ENCODE measurements at places on chromosomes 13 and 19.

GRCh38 chr13:103716718-103717117, 650.5 kb upstream of the SLC10A2 start:
- DNase-seq = no peak

GRCh38 chr19:15614507-15615379, at the start of gene CYP4F8:
Gene CYP4F8 (plus strand): TSS chr19:15615218. CDS start chr19:15615617, 399 bp downstream.
- no peak for DNase-seq

DNA sequence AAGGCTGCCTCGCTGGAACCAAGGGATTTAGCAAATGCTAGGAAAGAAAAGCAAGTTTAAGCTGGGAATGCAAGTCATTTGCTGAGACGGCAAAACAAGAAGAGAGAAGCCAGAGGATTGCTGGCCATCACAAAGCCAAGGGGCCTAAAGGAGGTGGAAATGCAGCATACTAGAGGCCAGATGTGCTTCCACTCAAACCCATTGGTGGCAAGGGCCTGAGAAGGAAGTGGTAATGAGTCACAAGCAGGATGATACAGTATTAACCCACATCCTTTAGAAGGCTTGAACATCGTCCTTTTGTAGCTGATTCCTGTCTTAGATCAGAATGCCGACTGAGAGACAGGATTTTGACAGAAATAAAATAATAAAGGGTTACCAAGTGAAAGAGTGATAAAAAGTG, 68.2 kb downstream of the ITGBL1 start:
- DNase-seq = no peak

DNA sequence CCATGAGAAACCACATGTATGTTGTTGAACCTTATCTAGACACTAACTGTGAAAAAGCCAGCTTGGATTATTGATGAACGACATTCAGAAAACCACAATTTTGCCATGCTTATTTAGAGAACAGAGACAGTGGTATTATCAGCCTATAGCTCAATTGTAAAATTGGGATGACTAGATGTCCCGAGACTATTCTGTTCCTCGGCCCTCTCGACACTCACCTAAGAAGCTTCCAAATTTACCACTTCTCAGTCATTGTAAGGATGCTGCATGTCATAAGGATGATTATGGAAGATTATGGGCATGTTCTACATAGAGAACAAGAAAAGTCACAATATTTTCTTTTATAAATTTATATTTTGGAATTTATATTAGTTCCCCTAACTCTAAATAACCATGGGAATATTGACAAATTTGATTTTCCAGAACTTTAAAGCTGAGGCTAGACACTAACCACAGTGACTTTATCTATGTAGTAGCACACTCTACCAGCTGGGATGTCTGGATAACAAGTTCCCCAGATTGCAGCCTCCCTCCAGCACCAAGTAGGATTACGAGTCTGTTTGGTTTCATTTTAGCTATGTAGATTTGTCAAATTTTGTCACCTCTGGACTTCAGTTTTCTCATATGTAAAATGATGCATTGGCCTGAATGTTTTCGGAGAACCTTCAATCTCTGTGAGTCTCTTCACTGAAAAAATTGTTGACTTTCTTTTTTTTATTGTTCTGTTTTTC, 513.6 kb downstream of the IRS2 start:
- DNase-seq = no peak

DNA sequence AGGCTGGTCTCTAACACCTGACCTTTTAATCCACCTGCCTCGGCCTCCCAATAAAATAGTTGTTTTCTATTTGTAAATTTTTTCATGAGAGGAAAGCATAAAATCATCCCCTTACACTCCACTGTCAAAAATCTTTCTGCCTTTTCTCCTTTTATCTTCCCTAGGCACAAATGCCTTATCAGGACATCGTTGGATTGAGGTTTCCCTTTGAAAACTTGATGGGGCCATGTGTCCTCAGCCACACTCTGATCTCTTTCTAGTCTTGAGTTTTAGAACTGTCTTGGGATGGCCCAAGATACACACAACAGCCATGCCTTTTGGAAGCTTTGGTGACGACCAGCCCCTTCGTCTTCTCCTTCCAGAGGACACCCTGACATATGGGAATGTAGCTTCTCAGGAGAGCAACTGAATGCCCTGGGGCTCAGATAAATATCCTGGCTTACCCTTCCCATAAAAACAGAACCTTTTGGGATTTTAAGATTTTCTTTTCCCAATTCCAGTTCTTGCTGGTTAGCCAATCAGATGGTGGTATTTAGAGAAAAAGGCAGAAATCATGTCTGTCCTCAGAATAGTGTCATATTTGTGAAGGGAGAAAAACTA, 112.4 kb downstream of the ZNF429 start:
- no peak for DNase-seq

- no peak for DNase-seq
These were observed 8.8 kb upstream of the CSNK1A1L start for GRCh38 chr13:37114250-37114649.

DNA sequence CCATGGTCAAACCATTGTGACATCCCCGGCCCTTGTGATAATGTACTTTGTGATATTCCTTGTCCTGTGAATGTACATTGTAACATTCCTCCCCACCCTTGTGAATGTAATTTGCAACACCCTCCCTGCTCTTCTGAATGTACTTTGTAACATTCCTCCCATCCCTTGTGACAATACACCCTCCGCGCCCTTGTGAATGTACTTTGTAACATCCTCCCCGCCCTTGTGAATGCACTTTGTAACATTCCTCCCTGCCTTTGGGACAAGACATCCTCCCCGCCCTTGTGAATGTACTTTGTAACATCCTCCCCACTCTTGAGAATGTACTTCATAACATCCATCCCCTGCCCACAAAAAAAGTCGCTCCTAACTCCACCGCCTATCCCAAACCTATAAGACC, 17.1 kb downstream of the ZNF846 start:
- no peak for DNase-seq

GRCh38 chr19:32971012-32971595, 654 bp downstream of the CEP89 start:
- DNase-seq = no peak

DNA sequence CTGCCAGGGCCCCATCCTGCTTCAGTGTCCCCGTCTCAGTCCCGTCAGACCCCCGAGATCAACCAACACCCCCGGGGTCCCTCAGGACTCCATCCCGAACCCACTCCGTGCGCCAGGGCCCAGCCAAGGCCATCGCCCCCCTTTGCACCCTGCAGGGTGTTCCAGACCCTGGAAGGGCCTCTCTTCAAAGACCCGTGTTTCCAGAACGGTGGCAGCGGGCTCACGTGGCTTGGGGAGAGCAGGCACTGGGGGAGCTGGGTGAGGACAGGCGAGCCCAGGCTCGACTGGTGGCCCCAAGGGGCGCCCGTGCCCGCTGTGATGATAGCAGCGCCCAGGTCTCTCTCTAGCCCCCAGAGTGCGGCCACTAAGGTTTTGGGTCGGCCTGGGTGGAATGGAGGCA, 1.4 kb downstream of the KASH5 start:
- DNase-seq = no peak

DNA sequence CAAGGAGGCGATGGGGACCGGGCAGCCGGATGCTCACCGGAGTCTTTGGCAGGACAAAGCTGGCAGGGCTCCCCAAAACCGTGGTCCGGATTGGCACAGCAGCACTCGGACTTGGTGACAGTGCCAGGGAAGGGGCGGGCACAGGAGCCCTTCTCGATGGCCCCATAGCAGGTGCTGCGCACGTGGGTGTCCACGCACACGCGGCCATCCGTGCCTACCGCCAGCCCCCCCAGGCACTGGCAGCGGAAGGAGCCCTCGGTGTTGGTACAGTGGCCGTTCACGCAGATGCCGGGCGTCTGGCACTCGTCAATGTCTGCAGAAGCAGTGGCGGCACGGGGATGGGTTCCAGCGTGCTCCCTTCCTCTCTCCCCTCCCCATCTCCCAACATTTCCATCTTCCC, 17.9 kb downstream of the FBN3 start:
- no peak for DNase-seq

- no peak for DNase-seq
These were observed 4.3 kb downstream of the ADAMTSL5 start for GRCh38 chr19:1508507-1508856.

DNA sequence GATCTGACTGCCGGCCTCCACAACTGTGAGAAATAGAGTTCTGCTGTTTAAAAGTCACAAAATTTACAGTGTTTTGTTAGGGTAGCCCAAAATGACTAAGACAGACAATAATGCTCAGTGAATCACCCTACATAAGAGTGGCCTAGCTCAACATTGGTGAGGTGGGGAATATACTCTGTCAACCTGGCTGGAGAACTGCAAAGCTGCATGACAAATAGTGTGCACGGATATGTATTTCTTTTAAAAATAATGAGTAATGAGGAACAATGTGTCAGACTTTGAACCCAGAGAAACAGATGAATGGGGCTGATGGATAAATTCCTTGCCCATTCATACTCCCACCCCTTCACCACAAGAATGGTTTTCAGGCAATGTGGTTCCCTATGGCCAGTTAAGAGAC, 372.4 kb downstream of the SUCLA2 start:
- no peak for DNase-seq

DNA sequence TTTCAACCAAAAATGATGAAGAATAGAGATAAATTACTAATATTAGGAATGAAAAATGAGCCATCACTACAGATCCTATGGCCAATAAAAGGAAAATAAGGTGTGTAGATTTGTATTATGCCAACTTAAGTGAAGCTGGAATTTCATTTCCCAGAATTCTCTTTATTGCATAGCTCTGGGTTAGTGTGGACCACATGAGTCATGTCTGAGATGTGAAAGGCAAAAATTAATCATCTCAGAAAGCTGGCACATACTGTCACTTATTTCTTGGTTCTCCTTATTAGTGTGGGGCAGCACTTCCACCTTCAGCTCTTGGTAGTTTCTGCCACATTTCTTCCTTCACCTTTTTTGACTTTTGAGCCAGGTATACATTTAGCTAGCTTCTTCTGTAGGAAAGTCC, 82.6 kb downstream of the KATNAL1 start:
- no peak for DNase-seq

- DNase-seq = no peak
These were observed 16.8 kb downstream of the PABPC3 start for GRCh38 chr13:25112695-25113255.

DNA sequence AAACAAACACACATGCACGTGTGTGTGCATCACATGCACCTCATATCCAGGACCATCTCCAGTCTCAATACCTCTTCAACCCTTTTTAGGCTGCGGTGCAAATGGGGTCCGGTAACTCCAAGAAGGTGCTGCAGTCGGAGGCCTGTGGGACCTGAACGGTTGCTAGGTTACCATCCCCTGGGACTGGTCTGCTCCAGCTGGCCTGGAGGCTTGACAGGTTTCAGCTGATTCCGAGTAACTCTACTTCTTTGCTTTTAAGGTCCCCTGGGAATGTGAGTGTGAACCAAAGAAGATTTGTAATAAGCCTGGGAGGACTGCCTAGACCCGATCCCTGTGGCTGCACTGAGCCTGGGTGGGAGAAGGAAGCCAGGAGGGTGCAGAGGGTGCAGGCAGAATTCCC, 117.5 kb downstream of the CCNA1 start:
- DNase-seq = no peak

GRCh38 chr13:67303661-67304333, 73.7 kb upstream of the PCDH9 start:
- DNase-seq = no peak

DNA sequence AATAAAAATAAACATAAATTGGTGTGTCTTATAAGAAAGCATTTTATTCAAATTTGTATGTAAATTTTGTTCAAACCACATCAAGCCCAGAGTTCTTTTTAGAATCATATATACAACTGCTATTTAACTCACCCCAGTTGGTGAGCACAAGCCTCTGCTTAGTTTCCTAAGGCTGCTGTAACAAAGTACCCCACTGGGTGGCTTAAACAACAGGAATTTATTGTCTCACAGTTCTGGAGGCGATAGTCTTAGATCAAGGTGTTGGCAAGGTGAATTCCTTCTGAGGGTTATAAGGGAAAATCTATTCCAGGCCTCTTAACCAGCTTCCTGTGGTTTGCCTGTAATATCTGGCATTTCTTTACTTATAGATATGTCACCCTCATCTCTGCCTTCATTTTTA, 1133.5 kb downstream of the OLFM4 start:
- DNase-seq = no peak

- DNase-seq = no peak
These were observed 277.6 kb downstream of the SLITRK6 start for GRCh38 chr13:85521657-85522056.

- no peak for DNase-seq
These were observed 5.4 kb downstream of the AKAP8 start for GRCh38 chr19:15374105-15374651.

DNA sequence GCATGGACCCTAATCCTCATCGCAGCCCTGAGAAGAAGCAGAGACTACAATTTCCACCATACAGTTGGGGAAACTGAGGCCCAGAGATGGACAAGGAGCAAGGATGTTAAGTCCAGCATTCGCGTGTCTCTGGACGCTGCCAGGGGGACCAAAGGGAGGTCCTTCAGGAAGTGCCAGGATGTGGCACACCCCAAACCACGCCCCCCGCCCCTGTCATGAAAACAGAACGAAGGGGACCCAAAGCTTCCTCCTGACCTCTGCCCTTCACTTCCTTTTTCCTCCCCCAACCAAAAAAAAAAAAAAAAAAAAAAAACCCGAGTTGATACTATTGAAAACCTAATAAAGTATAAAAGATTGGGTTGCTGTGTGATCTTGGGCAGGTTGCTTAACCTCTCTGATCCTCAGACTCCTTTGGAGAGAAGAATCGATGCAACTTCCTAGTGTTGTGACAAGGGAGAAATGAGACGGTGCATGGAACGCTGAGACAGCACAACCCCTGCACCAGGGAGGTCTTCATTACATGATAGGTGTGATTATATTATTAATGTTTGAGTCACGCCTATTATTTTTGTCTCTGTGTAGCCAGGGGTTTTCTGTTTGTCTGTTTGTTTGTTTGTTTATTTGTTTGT, 2.7 kb upstream of the ZBTB7A start:
- DNase-seq = no peak

DNA sequence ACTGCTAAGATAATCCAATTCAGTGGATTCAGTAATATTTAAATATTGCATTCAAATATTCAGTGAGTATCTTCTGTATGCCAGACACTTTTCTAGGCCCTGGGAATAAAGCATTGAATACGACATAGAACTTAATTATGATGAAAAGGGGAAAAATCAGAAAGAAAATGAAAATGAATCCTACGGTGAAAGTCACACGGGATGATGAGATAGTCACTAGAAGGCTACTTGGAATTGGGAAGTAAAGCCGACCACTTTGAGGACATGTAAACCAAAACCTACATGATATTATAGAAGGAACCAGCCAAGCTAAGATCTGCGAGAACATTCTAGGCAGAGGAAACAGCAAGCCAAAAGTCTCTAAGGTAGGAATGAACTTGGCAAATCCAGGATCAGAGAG, 10.1 kb downstream of the DPY19L3 start:
- DNase-seq = no peak

- no peak for DNase-seq
These were observed 79.8 kb downstream of the CHST8 start for GRCh38 chr19:33701565-33701964.

DNA sequence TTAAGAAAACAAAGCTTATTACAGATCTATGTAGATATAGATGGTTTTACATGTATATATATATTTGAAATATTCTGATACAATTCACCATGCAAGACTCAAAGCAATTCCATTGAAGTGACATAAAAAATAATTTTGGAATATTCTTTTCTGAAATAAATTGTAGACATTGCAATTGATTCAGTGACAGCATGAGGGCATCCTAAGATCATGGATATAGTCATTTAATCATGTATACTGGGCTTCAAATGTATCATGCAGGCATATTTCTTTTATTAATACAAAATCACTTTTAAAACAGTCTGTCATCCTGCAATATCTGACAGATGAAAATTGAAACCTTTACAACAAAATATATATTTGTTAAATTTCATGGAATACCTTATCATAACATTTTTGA, 286.7 kb upstream of the SLITRK6 start:
- no peak for DNase-seq

Measured in DMS 273 treated with DMSO at 0.1 percent for 48 hours (cell line).